ENCODE measurements at places on chromosomes 12 and 14.

DNA sequence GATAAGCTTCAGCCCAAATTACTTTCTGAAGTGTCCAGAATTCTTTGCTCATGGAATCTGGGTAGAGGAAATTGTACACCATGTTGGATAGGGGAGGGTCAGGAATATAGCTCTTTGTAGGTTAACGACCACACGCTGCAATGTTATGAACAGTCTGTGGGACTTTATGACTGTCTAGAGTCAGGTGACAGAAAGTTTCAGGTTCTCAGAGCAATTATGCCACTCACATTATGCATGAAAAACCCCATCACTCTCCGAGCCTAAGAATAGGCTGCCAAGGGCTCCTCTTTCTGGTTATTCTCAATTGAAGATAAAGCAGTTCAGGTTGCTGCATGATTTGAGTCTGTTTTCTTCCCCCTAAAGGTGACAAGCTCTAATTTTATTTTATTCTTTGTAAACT lies 430.9 kb downstream of the ATP23 start:
- DNase-seq, result peak; percentile 40

DNA sequence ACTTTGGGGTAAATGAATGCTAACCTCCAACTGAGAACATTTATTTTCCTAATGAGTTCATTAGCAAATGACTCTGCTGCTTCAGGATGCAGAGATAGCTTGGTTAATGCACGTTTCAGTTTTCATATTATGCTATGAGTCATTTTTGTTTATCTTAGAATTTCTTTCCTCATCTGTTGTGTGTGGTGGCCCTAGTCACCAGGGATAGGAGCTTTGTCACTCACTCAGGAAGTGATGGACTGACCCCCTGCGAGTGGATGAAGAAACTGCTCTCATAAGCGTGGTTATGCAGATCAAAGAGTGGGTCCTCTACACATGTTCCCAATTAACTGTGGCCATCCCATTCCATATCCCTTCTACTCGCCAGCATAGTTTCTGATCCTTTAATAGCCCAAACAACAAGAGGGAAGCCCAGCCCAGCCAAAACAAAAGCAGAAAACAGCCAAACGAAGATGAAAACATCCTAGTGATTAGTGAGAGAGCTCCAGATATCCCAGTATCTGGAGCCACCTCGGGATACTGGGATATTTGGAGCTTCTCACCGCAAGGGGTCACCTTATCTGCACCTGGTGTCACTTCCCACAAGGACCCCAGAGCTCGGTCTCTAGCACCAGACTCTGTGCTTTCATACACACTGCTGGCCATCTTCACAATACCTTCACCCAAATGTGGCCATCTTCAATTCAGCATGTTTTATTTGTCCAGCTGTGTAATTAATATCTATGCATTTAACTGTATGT lies 8.6 kb downstream of the TC2N start:
- DNase-seq, result no peak

- no peak for DNase-seq
These were observed at the start of gene CLMN for GRCh38 chr14:95319312-95320077. Gene CLMN (minus strand): TSS chr14:95319908. CDS start chr14:95319792, 116 bp downstream.

GRCh38 chr12:124024263-124024678 lies 51.3 kb downstream of the ZNF664 start:
- DNase-seq, result no peak

- no peak for DNase-seq
These were observed 11.6 kb downstream of the RMST start for GRCh38 chr12:97474161-97474560.

- no peak for DNase-seq
These were observed 388.6 kb downstream of the CCDC91 start for GRCh38 chr12:28578833-28579252.

- DNase-seq, result no peak
These were observed 311.2 kb downstream of the CACNA1C start for GRCh38 chr12:2363836-2364609.

GRCh38 chr12:95802482-95803270 lies 12.1 kb upstream of the NTN4 start:
- no peak for DNase-seq

- DNase-seq, result no peak
These were observed 18.8 kb downstream of the ACVRL1 start for GRCh38 chr12:51926064-51926632.

GRCh38 chr14:79552778-79553177 lies 658.5 kb downstream of the DIO2 start:
- no peak for DNase-seq

DNA sequence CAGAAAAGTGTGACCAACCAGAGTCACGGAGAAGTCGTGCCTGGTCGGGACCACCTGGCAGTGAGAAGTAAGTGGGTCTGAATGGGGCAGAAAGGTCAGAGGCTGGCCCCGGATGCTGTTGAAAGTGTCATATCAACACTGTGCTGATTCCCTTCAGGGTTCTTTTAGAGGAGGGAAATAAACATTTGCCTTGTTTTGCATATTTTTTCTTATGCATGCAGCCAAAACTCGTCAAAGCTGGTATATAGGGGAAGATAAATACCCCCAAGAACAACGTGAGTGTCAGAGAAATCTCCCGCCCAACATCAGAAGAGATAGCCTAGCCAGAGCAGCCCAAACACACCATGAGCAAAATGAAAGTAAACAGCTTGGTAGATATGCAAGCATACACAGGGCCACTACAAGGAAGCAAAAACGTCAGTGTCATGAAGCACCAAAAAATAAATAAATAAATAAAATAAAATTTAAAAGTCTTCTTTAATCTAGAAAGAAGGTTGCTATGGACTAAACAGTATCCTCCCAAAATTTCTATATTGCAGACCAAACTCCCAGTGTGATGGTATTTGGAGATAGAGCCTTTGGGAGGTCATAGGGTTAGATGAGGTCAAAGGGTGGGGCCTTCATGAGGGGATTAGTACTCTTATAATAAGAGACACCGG lies 22.1 kb downstream of the EIF5 start:
- DNase-seq, result no peak

DNA sequence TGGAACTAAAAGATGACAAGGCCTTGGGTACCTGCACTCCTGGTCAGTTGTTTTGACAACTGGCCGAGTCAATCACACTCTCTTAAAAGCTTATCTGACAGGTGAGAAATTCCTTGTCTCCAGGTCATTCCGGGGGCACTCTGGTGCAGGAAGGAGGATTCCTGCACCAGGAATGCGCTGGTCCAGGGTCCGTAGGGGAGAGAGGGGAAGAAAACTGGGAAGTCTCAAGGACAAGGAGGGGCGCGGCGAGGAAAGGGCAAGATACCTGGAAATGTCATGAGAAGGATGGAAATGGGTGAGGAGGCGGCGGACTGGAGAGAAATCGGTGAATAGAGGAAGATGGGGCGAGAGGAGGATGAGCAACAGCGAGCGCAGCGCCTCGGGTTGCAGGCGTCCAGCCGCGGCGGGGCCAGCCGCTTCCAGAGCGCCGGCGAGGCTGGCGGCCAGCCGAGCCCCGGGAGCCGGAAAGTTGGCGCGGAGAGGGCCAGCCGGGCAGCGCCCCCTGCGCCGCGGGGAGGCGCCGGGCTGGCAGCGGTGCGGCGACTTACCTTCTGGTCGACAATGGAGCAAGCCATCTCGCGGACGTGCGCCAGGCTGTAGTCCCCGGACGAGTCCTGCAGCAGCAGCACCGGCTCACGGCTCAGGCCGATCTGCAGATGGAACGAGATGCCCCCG lies 809 bp downstream of the PRKD1 start:
- no peak for DNase-seq

DNA sequence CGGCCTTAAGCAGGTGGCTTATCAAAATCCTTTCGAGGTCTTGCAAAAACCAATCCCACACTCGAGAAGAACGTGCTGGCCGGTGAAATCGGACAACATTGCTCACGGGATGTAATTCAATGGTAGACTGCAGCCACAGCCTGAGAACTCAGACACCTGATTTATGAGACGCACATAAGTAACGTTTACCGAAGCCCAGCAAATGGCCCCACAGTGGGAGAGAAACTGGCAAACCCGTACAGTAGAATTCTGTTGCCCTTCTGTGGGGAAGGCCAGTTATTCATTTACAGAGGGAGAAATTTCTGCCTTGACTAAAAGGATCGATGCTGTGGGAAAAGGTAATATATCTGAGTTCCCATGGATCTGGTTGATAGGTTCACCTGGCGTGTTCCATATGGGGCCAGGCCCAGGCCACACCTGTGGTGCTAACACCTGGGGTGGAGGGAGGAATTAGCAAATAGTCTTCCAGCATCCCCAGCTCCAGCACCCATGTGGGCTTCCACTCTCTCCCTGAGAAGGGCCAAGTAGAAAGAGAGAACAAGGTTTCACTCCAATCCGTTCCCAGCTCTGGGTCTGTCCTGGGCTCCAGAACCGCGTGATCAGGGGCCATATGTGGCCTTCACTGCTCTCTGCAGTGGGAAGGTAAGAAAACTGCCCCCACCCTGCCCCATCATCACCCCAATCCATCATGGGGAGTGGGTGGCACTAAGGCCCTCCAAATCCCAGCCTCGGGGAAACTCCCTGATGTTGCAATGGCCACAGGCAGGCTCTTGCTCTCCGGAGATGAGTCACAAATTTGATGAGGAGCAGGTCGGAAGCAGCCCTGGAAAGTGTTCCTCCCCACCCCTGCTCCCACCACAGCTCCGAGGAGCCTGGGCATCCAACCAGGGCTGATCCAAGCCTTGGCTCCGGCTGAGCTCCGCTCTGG lies 12.7 kb downstream of the BDKRB1 start:
- DNase-seq, result no peak

DNA sequence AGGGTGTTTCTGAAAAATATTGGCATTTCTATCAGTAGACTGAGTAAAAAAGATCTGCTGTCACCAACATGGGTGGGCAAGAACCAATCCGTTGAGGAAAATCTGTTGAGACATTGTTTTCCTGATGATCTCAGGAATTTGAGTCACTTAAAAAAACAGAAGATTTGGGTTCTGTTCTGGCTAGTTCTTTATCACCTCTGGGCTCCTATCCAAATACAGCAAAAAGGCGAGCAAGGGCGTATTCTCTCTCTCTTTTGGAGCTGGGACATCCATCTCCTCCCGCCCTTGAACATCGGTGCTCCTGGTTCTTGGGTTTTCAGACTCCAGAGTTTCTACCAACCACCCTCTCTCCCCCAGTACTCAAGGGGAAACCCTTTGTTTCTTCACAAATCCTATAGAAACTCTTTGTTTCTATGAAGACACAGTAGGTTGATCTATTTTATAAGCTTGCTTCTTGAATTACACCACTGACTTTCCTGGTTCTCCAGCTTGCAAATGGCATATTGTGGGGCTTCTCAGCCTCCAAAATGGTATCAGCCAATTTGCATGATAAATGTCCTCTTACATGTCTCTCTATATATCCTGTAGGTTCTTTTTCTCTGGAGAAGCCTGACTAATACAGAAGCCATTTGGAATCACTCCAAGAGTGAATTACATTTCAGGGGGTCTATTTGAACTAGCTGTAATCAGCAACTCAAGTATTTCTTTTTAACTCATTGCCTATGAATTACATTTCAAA lies 263.9 kb upstream of the TMTC1 start:
- no peak for DNase-seq

GRCh38 chr12:75205558-75205957 lies 4.1 kb downstream of the KCNC2 start:
- DNase-seq, result no peak

DNA sequence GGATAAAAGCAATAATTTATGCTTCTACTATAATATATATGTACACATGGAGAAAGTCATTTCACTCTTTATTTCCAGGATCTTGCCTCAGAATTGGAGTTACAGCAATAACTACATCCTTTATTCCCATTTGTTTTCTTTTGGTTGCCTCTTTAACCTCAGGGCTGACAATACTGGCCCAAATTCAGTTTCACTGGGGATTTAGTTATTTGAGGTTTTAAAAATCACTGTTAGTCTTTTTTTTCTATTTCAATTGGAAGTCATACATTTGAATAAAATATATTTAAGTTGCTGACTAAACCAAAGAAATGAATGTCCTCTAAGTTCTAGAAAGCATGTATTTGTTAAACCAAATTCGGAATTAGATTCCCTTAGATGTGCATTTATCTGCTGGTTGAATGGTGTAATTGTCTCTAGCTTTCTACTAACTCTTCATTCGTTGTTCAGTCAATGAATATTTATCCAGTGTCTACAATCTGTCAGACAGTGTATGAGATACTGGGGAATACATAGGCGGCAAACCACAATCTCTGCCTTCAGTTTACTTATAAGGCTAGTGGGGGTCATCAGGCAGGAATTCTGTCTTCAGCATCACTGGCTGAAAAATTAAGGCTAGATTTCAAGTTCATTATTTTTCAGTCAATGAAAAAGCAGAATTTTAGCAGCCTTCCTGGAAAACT lies 190.8 kb upstream of the ARHGAP5 start:
- DNase-seq, result no peak

DNA sequence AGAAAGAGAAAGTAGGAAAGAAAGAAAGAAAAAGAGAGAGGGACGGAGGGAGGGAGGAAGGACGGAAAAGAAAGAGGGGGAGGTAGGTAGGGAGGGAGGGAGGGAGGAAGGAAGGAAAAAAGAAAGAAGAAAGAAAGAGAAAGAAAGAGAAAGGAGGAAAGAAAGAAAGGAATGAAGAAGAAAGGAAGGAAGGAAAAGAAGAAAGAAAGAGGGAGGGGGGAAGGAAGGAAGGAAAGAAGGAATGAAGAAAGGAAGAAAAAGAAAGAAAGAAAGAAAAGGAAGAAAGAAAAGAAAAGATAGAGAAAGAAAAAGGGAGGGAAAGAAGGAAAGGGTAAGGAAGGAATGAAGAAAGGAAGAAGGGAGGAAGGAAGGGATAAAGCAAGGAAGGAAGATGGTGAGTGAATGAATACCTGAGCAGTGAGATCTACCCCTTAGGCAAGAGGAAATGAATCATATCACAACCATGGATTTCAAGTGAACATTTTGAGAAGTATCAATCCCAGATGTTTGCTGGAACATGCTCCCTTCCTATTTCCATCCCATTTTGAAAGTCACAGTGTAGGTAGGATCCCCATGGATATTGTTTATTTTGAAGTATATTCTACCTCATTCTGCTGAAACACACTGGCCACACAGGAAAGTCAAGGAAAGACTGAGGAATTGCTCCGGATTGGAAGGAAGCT lies 639.4 kb upstream of the TBX3 start:
- DNase-seq, result no peak

- no peak for DNase-seq
These were observed 31.6 kb downstream of the CCDC85C start for GRCh38 chr14:99572173-99572999.

- no peak for DNase-seq
These were observed 271.2 kb downstream of the EGLN3 start for GRCh38 chr14:33679461-33680225.
